Brain microvascular endothelial cell (primary cell): ENCODE measurements at places on chromosomes 1 and 21.

GRCh38 chr1:201480231-201481003 lies 11.4 kb upstream of the PHLDA3 start:
- DNase-seq = peak; percentile 78

- DNase-seq = no peak
Observed at GRCh38 chr1:208603721-208604120, 359.5 kb upstream of the PLXNA2 start.

DNA sequence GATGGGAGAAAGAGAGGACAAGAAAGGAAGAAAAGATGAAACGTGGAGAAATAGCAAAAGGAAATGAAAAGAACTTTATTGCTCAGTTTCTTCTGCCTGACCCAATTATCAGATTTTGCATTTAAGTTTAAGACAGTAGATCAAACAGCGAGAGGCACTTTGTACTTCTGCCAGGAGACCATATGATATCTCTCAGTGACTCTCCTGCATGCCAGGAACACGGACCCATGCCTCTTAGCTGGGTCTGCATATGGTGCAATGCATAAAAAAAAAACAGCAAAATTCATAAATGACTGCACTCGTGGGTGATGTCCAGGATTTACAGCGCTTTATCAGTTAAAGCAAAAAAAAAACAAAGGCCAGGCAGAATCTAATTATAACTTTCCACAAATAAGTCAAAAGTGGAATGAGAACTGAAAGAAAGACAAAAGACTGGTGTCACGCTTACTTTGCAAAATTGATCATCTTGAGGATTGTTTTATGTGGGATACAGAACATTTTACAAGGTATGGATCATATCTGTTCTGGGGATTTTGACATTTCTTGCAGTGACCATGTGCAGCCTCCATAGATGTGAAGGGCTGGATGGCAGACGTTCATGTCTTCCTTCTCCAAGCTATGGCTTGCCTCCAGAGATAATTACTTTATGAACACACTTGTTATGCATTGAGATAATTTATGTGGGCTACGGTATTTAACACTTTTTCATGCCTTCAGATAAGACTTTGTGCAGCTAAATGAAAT lies 79.5 kb downstream of the RUNX1 start:
- no peak for DNase-seq

GRCh38 chr1:182672487-182672836 lies 11.9 kb downstream of the RGS8 start:
- DNase-seq = no peak

- DNase-seq = no peak
Observed at GRCh38 chr1:179820226-179820970, 57.2 kb downstream of the TOR1AIP2 start.

DNA sequence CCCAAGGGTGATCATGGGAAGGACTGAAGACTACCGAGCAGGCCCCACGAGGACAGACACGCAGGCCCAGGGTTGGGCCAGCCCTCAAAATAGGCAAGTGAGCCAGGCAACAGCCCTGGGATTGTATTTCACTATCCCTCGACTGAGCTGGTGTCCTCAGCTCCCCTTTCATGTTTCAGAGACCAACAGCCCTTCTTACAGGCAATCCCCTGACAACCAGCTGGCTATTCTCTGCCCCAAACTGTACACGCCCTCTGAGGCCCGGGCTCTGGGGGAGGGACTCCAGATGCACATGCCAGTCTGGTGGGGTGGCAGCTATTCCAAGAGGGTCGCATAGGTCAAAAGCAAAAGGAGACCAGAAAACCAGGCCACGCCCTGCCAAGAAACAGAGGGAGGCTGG lies 243.0 kb downstream of the TOMM20 start:
- no peak for DNase-seq

- no peak for DNase-seq
Observed at GRCh38 chr1:233704898-233705723, 91.2 kb downstream of the KCNK1 start.

DNA sequence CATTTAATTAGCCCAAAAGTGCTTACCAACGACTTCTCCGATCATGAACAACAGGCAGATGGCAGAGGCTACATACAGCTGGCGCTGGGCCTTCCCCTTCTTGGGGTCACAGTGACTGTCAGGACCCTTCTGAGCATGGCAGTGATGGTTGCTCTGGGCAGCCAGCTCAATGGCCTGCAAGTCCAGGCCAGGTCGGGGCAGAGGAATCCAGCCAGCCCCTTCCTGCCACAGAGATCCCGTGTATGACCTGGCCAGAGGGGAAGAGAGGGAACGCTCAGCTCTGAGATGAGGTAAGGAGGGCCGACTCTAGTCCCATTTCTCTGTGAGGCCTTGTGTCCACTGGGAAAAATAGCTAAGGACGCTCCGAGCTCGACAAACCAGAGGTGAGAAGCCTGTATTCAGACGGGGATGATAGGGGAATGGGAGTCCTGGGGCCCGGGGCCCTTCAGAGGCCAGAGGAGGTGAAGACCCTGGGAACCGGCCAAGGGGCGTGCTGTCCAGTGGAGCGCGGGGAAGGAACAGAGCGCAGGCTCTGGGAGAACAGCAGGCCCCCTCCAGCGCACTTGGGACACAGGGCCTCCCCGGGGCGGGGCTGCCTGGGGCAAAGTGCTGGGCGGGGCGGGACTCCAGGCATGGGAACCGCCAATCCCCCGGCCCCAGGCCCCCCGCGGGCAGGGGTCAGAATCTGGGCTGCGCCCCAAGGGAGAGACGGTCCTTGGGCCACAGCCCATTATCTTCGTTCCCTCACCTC lies 772 bp downstream of the SLC30A2 start:
- DNase-seq = no peak

GRCh38 chr1:23980728-23981070 lies 572 bp upstream of the SRSF10 start:
- peak; percentile 59 for DNase-seq

GRCh38 chr1:108036796-108037562 lies 72.0 kb upstream of the VAV3 start:
- no peak for DNase-seq

- DNase-seq = no peak
Observed at GRCh38 chr1:189312499-189312898, 1165.2 kb downstream of the BRINP3 start.

DNA sequence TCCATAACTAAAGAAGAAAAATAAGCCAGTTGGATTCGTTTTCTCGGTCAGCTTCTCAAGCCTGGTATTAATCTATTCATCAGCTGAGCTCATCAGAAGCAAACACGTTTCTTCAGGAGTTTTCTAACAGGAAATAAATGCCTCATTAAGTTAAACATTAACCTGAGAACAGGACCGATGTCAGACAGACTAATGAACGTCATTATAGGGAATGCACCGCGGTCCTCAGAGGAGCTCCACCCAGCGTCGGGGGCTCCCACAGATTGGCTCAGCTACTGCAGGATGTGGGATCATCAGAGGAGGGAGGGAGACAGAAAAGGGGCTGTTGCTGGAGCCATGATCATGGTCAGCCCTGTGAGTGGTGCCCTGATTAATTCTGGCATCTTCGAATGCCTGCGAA lies 615.4 kb downstream of the PTPRU start:
- no peak for DNase-seq

DNA sequence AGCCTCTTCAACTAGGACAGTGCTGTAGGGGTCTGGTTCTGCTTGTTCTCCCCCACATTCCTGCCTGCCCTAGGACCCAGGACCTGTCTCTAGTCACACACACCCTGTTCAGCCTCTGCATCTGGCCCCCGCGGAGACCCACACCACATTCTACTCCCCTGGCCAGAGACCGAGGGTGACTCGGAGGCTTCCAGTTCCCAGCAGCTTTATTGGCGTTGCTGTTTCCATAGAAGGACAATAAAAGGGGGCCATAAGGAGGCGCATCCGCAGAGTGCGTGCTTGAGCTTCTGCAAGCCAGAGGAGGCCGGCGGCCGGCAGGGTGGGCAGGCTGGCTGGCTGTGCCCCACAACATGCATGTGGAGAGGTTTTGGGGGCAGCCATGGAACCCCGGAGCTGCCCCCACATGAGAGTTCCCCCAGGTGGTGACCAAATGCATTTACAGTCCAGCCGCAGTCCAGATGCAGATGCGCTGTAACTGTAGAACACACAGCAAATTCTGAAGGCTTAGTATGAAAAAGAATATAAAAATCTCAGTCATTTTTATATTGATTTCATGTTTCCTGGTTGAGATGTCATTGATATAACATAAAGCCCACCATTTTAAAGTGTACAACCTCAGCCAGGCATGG lies 52.4 kb downstream of the PDE9A start:
- no peak for DNase-seq

DNA sequence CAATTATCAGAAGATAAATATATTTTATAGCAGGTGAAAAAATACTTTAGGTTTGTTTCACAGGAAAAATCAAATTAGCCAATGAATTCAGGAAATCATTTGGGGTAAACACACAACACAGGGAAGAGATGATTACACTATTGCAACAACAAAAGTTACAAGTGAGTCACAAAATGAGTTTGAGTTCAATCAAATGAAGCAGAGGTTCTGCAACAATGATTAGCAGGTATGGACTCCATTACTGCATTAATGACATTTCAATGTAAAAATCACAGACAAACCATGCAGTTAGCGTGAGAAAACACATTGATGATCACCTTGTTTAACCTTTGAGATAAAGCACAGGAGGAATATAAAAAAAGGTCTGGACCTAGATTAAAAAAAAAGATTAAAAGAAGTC lies 9.7 kb downstream of the ADGRL4 start:
- DNase-seq = no peak

DNA sequence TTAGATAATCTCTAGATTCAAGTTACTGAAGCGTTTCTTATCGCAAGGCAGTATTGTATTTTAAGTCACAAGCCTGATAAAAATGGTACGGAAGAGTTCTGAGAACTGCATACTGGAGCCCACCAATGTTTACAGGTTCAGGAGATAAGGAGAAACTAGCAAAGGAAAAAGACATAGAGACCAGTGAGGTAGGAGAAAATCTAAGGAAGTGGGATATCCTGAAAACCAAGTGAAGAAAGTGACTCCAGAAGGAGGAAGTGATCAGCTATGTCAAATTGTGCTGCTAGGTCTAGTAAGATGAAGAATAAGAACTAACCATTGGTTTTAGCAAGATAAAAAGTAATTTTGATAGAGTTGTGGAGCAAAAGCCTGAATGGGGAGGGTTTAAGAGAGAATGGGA lies 31.0 kb upstream of the ACADM start:
- DNase-seq = no peak

- DNase-seq = no peak
Observed at GRCh38 chr1:1112237-1112985, 3.5 kb downstream of the C1orf159 start.

GRCh38 chr1:113375878-113376277 lies 14.4 kb upstream of the MAGI3 start:
- DNase-seq = no peak

- peak; percentile 19 for DNase-seq
Observed at GRCh38 chr1:205950826-205951549, 7.7 kb upstream of the SLC26A9 start.

GRCh38 chr21:41555057-41555456 lies 47.1 kb upstream of the TMPRSS2 start:
- DNase-seq = no peak

GRCh38 chr21:34613679-34614627 lies 960 bp downstream of the RCAN1 start:
- DNase-seq = no peak

DNA sequence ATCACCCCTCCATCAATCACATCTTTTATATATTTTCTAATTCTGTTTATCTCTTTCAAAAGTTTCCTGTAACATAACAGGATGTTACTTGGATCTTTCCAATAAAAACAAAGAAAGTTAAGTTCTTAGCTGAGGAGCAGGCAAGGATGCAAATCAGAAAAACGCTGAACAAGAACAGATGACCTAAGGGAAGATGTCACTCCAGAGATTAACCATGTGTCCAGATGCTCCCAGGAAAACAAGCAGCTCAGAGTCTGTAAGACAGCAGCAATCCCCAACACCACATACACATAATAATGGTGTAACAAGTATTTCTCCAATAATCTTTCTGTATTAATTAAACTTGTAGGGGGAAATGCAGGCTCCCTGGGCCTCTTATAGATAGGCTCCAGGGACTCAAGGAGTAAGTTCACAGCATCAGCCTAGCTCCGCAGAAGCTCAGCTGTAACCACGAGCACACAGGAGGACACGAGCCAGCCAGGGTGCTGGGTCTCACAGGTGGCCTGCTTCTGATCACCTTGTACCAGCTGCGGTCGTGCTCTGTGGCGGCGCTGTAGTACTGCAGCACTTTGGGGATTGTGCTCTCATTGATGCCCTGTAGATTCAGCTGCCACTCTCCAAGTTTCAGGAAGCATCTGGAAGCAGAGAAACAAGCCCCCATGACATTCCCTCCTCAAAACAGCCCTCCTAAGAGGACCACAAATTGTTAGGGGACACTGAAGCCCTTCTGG lies 33.1 kb upstream of the EXOSC10 start:
- no peak for DNase-seq

DNA sequence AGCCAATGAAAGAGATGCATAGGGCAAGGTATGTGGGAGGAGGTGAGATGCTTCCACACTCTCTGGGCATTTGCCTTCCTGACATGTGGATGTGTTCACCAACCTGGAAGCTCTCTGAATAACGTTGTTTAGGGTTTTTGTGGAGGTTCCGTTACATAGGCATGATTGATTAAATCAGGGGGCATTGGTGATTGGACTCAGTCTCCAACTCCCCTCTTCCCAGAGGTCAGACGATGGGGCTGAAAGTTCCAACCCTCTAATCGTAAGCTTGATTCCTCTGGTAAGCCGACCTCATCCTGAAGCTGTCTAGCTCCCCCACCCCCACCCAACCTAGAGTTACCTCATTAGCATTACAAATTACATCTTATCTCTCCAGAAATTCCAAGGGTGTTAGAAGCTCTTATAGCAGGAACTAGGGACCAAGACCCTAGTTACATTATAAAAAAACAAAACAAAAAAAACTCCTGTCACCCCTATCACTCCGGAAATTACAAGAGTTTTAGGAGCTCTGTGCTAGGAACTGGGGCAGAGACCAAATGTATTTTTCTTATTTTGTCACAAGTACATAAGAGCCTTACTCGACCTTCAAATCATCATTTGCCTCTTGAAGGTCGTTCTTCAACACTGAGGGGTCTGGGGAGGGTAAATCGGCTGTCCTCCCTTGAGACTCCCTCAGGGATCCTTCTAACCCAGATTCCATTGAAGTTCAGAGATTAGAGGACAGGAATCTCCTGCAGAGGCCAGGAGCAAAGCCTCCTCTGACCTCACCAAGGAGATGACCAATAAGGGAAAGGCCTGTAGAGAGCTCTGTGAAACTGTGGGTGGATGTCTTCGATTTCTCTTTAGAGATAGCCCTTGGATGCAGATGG lies 58.2 kb downstream of the DNTTIP2 start:
- DNase-seq = no peak

DNA sequence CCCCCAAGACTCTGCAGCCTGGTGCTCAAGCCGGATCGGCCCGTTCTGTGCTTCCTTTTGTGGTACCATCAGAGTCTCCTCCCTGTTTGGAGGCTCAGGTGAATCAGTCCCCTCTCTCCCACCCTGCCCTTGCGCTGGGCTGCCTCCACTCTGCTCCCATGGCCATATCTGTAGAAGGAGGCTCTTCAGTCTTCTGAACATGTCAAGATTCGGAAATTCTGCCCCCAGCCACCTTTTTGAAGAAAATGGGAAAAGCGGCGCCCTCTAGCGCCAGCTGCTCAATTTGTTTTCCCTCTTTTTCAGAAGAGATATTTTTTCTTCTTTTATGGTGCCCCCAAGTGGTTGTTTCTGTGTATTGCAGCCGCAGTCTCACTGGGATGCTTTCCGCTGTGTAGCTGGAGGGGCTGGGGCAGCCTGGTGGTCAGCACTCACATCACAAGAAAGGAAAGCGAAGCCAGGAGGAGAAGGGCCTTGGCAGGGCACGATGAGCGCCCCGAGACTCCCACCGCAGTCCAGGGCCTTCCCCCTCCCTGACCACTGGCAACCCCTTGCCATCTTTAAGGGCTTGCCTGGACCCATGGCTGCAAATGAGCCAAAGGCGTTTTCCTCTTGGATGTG lies 58.4 kb upstream of the CACNA1E start:
- peak; percentile 64 for DNase-seq

- peak; percentile 33 for DNase-seq
Observed at GRCh38 chr1:204791453-204792353, 79.0 kb upstream of the NFASC start.
